Stimulated activated CD8-positive, alpha-beta memory T cell treated with anti-CD3 and anti-CD28 coated beads, Interleukin-4, amount 100 ng/mL, for 24 hours (primary cell): ENCODE measurements at places on chromosomes 2 and 18.

DNA sequence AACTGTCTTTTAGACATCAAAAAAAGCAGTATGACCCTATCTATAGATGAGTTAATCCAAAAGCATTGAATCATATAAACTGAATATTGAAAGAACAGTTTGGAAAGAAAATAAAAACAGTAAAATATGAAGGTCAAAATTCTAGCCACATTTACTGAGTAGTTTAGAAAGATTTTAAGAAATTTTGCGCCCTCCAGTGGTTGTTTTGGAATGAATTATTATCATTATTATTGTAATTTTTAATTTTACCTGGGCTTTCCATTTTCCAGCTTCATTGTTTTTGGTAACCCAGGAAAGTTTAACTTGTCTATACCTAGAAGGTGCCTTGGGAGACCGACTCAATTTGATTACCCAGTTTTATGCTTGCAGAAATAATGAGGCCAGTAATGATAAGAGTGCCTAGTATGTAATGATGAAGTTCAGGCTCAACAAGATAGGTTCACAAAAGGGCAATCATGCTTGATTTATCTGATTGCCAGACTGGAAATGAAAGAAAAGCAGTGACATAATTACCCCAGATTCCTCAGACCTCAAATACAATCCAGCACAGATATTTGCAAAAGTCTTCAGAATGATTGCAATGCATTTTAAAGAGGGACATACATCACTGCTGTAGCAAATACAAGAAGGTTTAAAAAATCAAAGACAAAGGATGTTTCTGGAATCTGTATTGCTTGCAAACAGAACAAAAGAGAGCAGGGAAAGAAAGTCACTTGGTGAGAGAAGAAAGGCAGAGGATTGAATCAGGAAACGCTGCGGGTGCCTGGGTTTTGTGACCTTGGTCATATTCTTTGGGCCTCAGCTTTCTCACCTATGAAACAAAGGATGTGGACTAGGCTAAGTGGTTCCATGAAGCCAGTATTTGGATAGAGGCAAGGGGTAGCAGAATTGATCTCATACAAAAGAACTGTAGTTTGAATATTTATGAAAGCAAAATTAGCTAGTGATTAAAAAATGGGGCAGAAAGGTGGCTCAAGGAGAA is 153.8 kb downstream of the MAP2 start:
- no peak for DNase-seq

- DNase-seq = no peak
These were observed 465.1 kb upstream of the MYT1L start for GRCh38 chr2:2796207-2796606.

GRCh38 chr2:173164396-173164795 is 88.8 kb downstream of the MAP3K20 start:
- no peak for DNase-seq

DNA sequence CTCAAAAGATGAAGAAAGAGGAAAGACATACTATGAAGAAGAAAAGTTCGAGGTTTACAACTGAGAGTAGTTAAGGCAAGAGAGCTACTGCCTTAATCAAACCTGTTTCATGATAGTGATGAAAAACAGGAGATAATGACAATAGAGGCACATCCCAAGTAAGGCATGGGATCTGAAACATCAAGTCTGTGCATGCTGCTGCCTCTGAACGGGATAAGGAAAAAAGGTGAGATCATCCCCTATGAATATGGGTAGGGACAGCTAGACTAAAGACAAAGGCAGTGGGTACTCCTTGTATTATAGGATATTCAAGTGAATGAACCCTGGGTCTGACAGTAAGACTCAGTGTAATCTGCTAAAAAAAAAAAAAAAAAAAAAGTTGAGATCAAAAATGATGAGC is 3.0 kb downstream of the EXOC6B start:
- DNase-seq = no peak

GRCh38 chr2:126936219-126936723 is 37.6 kb downstream of the TEX51 start:
- no peak for DNase-seq

DNA sequence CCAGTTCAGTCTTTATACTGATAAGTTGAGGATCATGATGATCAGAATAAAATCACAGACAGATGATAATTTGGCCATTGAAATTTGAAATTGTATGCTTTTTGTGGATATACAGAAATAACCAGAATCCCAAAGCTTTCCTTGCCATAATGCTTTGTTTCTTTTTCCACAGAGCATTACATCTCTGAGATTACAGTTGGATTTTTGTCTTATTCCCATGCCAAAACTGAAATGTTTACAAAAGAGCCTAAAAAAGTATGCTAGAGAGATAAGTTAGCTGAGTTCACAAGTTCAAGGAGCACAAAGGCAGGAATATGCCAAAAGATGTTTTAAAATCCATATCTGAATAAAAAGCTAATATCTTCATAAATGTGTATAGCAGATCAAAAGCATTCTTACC is 321.3 kb downstream of the PID1 start:
- DNase-seq = no peak

DNA sequence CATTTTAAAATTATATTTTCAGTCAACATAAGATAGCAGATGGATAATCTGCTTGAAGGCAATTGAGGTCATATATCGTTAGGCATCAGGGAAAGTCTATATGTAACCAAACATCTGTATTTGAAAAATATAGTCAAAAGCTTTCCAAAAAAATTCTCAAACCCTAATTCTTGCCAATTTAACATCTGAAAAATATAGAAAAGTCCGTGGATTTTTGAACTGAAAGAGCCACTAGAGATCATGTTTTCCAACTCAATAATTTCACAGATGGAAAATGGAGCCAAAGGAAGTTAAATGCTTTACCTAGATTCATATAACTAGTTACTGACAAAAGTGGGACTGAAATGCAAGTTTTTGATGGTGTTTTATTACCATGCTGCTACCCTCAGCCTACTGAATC is 185.1 kb upstream of the ZNF804A start:
- DNase-seq = no peak

- DNase-seq = no peak
These were observed 206.1 kb upstream of the CDH7 start for GRCh38 chr18:65544701-65545100.

DNA sequence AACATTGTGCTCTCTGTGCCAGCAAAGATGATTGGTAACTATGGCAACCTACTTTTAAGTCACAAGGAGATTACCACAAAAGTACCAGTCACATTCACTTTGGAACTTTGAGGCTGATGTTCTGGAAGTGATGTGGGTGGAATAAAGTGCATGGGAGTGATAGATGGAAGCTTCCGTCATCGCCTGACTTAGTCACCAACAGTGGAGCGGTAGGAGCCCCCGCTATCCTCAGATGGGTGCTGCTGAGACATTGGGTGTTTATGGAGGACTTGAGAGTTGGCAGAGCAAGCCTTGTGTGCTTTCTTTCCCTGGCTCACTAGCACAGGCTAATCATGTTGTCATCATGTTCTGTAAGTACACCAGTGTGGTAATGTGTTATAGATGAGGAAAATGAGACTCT is 4.6 kb downstream of the PPP1R7 start:
- DNase-seq = no peak

DNA sequence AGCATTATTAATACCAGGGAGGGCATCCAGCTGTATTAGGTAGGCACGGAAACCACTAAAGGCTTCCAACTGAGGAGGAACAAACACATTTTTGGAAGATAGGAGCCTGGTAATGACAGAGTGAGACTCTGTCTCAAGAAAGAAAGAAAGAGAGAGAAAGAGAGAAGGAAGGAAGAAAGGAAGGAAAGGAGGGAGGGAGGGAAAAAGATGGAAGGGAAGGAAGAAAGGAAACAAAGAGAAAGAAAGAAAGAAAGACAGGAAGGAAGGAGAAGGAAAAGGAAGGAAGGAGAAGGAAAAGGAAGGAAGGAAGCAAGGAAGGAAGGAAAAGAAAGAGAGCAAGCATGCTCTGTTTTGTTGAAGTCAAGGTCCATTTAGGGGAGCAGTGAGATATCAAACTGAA is 103.8 kb upstream of the RFX8 start:
- DNase-seq = no peak

DNA sequence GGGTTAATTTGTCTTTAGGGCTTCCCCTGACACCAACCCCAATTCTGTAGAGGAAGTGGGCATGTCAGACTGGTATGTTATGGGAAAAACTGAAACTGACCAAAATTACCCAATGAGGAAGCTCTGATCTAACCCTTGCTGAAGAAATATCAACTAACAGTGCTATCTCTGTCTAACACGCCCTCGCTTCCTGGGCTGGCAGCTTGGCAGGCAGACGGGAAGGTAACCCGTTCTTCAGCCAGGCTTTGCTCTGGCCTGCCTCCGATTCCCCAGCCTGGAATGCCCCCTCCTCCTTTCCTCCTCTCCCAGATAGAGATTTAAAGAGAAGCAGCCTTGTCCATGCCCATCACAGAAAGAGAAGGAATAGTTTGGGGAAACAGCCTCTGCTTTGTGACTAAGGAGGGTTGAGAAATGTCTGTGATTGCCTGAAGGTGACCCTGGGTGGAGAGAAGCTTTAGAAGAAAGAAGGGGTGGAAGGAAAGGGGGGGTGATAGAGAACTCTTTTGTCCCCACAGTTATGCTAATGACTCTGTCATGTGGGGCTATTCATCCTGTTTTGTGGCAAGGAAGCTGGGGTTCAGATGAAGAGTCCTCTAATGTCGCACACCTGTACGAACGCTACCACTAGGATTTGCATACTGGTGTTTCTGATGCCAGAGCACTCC is 15.4 kb downstream of the HK2 start:
- no peak for DNase-seq

GRCh38 chr18:73461780-73462059 is 593.9 kb upstream of the NETO1 start:
- DNase-seq = no peak

- DNase-seq = no peak
These were observed 1.3 kb downstream of the DUSP28 start for GRCh38 chr2:240561325-240561971.

DNA sequence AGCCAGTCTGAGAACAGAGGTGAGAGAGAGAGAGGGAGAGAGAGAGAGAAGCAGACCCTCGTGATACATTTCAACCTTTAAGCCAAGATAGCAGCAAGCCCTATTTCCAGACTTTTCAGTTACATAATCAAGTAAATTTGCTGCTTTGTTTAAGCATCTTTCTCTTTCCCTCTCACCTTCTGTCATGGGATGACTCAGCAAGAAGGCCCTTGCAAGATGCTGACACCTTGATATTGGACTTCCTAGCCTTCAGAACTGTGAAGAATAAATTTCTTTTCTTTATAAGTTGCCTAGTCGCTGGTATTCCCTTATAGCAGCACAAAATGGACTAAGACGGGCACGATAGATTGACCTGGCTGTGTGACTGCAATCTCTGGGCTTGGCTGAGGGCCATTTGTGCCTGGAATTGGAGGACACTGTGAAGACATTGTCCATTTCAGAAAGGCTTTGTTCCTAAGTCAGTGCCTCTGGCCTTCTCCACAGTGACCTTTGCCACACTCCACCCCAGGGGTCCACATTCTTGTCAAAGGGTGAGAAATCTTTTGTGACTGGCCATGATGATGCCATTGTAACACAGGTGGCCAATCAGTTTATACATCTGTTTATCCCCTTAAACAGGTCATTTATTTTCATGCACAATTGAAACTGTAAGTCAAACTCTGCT is 51.3 kb upstream of the ITSN2 start:
- DNase-seq = no peak
